ENCODE measurements at places on chromosomes 5 and 9.

DNA sequence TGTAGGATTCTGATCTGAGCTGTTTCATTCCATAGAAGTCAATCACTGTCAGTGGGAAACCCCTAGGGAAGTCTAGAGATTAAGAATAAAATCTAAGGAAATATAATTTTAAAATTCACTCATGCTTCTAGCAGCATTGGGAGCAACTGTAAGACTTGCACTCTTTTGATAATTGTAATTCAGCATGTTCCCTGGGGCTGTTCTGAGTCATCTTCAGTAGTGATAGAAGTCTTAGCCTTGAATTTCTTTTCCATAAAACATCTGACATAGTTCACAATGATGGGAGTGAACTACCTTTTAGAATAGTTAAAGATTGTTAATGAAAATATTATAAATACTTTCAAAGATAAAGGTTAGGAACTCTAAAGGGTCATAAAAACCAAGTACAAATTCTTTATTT lies 935.8 kb downstream of the DTWD2 start:
- no peak for DNase-seq

DNA sequence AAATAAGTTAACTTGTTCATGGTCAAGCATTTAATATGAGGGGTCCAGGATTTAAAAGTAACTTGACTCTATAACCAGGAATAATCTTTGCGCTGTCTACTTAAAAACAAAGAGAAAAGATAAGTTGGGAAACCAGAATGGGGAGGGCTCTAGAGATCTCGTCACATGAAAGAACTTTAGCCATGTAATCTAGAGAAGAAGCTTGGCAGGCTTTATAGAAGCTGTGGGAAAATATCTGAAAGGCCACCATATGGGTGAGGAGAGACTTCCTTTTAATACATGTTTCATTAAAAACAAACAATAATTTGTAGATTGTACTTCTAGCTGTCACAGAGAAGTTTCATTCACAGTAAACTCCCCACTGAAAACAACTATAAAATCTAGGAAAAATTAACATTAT lies 46.7 kb upstream of the PPP1R2B start:
- no peak for DNase-seq

- no peak for DNase-seq
These were observed 59.3 kb downstream of the GALNT10 start for GRCh38 chr5:154249826-154250225.

GRCh38 chr9:114465417-114465816 lies 39.9 kb downstream of the WHRN start:
- no peak for DNase-seq

- peak; percentile 71 for DNase-seq
These were observed 15.6 kb upstream of the CD74 start for GRCh38 chr5:150428106-150428876.

DNA sequence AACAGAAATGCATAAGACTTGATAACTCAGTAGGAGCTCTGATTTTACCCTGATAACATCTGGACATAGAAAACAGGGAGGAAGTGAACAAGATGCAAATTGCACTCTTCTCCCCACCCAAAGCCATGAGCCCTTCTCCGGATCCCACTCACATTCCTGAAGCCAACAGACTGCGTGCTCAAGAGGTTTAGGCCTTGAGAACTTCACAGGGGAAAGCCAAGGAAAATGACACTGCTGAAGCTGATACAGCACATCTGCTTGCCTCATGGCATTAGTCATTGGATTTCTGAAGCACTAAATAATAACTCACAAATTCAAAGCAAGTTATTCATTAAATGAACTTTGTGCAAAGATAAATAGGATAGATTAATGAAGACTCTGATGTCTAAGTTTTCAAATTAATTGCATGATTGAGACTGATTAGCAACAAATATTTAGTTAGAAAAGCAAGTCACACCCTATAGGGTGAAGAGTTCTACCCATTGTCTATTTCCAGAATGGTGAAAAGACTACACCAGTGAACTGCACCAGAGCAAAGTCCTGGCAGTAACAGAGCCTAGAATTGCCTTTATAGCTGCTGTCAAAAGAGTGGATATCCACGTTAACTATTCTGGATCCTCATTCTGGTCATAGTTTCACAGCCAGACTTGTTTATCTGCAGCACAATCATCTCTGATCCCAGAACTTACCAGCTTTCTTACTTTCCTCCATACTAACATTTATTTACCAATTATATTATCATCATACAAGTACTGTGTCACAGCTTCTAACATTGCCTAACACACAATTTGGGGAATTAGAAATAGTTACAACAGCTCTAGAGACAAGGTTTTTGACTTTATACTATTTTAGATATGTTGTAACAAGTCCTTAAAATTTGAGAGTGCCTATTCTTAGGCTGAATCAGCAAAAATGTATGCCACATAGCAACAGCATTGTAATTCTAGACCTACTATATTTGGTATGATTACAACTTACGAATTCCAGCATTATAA lies 432.1 kb upstream of the RGMB start:
- no peak for DNase-seq

GRCh38 chr5:83498585-83498984 lies 27.0 kb downstream of the VCAN start:
- DNase-seq = no peak

DNA sequence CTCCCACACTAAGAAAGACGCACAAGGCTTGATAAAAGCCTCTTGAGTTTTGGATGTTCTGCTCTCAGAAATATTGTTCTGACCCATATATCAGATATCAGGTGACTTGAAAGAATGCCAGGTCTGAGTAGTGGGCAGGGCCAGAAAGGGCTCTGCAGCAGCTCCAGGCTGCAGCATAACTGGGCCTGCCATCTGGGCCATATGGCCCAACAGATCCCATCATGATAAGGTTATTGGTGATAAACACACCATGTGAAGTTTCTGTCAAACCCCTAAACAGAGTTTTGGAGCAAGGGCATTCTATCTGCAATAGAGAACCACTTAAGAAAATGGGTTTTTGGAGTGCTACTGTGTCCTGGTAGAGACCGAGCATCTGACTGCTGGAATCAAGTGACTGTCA lies 29.8 kb upstream of the NPM1 start:
- no peak for DNase-seq

- DNase-seq = no peak
These were observed 385.1 kb downstream of the SEMA5A start for GRCh38 chr5:9160747-9161146.

DNA sequence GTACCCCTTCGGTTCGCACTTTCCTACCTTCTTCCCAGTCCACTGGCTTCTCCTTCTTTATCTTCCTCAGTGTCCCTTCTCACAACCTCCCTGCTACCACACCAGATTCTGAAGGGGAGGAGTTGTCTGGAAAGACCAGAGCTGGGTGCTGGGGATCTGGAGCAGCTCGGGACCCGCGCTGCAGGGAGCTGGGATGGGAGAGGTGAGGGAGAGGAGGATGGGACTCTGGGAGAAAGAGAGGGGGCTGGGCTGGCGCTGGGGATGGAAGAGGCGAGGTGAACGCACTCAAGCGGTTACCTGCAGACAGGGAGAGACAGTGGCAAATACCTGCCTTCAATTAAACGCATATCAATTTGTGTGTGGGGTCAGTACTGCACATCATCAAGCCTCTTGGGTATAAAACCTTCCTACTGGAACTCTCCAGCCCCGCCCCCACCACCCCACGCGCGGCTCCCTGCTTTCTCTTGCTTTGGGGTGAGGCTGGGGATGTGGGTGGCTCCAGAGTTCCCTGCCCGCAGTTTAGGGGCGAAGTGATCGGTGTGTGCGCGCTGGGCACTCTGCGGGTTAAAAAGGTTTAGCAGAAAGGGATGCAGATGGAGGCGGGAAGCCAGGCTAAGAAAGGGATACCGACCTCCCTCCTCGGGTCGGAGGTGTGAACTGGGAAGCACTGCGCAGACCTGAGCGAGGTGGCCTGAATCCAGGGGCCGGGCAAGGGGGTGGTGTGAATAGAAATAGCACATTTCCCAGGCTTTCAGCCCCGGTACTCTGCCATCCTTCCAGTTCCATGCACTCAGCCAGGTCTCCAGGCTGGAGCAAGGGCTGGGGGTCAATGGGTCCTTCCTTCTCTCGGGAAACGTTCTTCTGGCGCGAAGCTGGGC lies 977 bp upstream of the PAM start:
- peak; percentile 20 for DNase-seq

DNA sequence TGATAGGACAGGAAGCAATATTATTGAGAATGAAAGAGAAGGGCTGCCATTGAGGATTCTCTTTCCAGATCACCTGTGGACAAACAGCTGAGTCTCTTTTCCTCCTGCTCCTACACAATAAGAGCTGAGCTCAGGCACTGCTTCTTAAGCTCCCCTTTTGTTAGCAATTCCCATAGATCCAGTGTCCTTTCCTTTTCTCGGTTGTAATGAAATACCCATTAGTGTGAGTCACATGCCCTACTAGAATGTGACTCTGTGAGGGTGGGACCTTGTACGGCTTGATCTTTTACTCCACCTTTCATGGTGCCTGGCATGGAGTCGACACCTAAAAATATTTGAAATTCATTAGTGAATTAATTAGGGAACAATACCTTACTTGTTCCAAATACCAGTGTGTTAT lies 269.2 kb downstream of the NR3C1 start:
- no peak for DNase-seq

- DNase-seq = no peak
These were observed 71.2 kb downstream of the MTAP start for GRCh38 chr9:21873540-21874221.

DNA sequence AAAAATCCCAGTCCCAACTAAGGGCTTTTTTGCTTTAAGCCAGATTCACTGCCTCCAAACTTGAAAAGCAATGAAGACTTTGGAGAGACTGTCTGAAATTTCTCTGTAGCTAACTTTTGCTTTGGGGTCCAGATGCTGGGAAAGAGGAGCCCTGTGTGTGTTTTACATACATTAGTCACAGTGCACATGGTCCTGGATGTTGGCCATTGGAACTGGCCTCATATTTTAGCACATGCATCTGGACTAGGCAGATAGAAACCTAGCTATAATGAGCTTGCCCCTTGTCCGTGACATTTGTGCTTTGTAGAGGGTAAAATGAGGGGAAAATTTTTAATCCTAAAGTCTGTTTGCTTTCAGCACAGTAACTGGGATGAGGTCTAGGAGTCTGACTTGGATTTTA lies 421.7 kb downstream of the CDK5RAP2 start:
- DNase-seq = no peak

GRCh38 chr5:76199336-76200318 lies 116.4 kb downstream of the SV2C start:
- DNase-seq = no peak

DNA sequence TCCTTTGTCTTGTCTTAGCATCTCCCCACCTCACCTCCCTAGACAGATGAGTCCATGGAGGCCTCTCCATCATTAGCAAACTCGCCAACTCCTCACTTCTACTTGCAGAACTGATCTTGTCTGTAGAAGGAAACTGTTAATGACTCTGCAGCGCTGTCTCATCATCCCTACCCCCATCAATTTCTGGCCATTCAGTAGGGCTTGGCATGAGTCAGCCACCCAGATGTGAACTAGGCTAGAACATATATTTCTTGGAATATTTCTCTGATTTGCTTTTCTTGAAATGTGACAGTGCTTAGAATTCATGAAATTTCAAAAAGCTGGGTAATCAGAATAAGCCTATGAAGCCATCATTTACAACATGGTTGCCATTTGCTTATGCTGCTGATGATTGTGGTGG lies 1125.0 kb upstream of the DMAC1 start:
- no peak for DNase-seq

DNA sequence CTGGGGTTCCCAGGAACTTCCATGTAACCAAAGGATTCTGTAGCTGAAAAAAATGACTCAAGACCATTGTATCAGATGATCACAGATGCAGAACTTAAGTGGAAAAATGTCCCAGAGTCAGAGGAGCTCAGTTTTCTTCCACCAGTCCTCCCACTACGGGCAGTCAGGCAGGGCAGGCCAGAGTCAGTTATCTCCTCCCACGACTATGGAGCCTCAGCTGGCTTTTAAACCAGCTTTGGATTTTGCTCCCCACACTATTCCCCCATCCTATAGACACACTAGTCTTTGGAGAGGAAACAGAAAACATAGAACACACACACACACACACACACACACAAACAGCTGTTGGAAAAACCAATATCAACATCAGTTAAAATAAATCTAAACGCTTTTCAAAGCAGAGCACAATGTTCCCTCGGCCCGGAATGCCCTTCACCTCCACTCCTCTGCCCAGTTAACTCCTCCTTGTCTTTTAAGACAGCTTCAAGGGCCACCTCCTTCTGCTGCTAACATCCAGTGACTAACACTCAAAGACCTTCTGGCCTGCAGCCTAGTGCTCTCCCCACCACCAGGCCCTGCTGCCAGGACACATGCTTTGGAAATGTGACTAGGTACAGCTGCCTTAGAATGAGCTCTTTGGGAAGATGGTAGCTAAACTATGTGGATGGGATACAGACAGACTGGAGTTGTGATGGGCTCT lies 56.8 kb downstream of the NIPAL4 start:
- DNase-seq = peak; percentile 62

DNA sequence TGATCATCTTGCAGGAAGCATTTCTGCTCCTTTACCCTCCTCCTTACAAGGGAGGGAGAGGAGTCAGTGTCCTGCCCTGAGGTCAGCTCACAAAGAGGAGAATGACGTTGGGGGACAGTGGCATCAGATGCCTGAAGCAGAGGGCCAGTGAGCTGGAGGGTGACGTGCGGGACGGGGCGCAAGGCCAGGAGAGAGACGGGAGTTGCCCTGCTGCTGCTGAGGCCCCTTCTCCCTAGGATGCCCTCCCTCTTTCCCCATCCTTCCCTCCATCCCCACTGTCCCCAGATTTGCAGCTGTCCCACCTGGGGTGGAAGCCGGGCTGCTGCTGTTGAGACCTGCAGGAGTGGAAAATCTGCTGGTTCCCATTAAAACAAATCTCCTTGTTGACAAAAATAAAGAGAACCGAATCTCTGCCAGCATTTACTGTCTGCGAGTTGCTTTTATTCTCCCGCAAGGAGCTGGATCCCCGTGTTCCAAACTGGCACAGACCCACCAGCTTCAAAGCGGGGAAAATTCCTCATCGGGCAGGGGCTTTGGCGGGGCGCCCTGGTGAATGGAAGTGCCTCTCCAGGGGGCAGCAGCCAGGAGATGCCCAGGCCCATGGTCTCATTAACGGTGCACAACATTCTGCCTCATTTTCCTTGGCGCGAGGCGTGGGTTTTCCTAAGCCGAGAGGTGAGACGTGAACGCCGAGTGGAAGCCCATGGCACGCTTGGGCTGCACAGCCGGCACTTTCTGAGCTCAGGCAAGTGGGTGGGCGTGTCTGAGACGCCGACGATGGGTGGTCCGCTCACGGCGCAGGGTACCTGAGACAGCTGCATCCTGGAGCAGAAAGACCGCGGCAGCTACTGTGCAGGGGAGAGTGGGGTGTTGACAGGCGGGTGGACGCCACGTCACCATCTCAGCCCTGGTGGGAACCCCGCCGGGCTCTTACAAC lies 13.9 kb upstream of the COL5A1 start:
- no peak for DNase-seq

- DNase-seq = no peak
These were observed 428.6 kb downstream of the PSAT1 start for GRCh38 chr9:78725503-78725902.

GRCh38 chr5:154285661-154286408 lies 95.3 kb downstream of the GALNT10 start:
- DNase-seq = no peak

DNA sequence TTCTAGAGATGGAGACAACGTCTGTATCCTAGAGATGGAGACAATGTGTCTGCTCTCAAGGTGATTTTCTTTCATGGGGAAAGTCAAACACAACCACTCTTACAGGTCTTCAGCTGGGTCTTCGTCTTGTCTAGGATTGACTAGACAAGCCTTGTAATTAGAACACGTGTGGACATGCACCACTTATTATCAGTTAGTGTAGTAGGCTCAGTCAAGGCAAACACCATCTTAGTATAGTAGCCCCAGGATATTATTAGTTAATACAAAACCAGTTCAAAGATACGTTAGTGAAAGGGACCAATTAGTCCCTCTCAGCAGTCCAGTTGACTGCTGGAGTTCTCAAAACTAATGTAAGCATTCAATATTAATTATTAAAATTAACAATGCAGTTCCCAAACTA lies 15.1 kb upstream of the CCL28 start:
- no peak for DNase-seq

Measured in left ventricle myocardium inferior (tissue), 1 donor.